ENCODE measurements at places on chromosomes 4 and X.

DNA sequence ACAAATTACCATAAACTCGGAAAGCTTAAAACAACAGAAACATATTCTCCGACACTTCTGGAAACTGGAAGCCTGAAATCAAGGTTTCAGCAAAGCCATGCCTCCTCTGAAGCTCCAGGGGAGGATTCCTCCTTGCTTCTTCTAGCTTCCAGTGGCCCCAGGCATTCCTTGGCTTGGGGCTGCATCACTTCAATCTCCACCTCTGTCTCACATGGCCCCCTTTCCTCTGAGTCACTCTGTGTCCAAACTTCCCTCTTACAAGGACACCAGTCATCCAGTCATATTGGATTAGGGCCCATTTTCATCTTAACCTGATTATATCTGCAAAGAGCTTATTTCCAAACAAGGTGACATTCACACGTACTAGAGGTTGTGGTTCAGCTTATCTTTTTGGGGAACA lies 17.3 kb downstream of the PARM1 start:
- no peak for DNase-seq

- DNase-seq: no peak
These were observed 246.4 kb downstream of the FBXW7 start for GRCh38 chr4:152289541-152289940.

DNA sequence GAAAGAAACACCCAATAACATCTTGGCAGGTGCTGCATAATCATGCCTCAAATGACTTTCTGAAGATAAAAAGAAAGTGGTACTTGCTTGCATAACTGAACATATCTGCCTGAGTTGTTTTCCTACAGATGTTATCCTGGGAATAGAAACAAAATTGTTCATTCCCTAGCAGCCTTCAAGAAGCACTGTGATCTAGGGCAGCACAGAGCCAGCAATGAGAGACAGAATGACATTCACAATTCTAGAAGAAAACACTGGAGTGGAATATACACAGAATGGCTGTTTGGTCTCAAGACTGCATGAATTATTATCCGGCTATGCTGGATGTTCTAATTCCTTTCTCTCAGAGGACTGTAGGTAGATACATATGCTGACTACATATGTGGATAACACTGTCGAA lies 790.9 kb downstream of the PDHA2 start:
- DNase-seq: no peak

DNA sequence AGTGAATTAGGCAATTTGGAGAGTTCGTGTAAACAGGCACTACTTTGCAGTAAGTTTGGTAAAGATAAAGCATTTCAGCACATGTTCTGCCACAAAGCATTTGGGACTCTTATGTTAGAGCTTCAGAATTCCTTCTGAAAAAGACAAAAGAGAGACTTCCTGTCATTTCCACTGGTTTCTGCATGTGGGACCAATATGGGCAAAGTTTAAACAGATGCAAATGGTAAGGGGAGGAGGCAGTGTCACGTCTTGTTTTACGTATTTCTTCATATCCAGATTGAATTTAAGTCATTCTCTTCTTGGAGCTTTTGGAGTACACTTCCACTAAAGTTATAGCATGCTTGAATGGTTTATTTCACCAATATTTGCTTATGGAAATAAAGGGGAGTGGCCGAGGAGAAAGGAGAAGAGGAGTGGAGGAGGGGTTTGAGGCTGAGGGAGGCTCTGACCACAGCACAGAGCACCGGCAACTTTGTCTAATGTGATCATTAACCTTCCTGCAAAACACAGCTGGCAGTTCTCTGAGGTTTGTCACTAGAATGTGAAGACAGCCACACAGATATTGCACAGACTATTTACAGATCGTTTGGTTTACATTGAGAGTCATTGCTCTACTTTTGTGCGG lies at the start of gene APELA:
Gene APELA, plus strand, starts transcription at position 479 of the 625 bp plus-strand sequence. CDS start 154 bp downstream, outside the sequence.
- DNase-seq: no peak

GRCh38 chr4:40395166-40395900 lies 60.2 kb downstream of the CHRNA9 start:
- no peak for DNase-seq

DNA sequence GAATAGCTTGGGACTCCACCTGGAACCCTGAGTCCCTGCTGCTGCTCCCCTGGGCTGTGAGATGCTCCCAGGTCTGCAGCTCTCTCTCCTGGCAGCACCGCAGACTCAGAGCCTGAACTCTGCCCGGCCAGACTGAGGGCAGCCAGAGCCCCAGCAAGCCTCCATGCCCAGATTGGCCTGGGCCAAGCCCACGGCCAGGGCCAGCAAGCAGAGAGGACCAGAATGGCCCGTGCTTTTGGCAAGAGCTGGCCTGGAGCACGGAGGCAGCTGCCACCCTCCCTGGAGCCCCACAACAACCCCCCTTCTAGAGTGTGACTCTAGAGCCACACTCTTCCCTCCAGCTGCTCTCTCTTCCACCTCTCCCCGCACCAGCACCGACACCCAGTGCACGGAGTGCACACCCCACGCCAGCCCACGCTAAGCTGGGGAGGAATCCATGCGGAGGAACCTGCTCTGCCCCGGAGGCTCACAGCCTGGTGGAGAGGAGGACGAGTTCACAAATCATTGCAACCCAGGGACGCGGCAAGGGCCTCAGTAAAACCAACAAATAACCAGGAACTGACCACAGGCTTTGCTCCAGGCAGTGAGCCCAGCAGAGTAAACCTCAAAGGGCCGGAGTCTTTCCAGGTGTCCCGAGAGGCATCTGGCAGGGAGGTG lies 110.3 kb downstream of the HMX1 start:
- no peak for DNase-seq

DNA sequence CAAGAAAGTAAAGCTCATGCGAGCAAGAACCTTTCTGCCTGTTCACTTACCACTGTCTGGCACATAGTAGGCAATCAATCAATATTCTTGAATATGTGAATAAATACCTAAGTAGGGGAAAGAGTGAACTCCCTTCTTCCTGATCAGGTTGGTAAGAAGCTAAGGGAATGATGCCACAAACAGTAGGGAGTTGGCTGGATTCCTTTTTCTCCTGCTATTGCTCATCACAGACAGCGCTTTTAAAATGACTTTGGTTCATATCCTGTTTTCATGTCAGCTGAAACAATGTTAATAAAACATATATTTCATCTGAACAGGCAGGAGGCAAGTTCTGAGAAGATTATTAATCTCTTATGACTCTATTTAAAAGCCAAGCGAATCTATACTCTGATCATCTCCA lies 99.2 kb downstream of the NSUN7 start:
- DNase-seq: peak; percentile 10

- DNase-seq: no peak
These were observed 119.8 kb downstream of the AGTR2 start for GRCh38 chrX:116290359-116290758.

DNA sequence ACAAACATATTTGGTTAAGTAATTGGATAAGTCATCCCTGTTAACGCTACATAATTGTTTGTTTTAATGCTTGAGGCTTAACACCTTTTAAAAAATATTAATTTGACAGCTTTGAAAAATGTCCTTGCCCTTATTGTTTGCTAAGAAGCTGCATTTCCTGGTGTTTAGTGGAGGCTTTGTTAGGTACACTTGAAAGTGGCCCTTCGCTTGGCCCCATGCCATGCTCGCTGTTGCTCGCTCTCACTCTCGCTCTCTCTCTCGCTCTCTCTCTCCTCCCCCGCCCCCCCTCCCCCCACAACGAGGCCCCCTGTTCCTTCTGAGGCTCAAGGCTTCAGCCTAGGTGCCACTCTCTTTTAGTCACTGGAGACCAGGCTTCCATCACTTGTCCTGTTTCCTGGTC lies 139.6 kb downstream of the DCLK2 start:
- DNase-seq: no peak

DNA sequence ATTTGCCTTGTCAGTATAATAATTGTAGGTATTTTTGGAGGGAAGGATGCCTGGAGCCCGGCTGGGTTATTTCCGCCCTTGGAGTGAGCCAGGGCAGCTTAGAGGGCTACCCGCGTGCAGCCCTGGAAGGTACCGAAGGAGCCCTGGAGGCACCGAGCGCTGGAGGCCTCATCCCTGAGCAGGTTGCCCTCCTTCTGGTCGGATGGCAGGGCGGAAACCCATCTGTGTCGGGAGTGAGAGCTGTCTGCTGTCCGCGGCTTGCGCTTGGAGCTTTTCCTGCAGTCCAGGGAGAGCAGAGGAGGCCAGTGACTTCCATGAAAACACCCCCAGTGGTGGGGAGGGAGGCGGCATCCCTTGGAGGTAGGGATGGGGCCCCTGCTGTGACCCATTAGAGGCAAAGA lies 122.1 kb downstream of the TBL1X start:
- no peak for DNase-seq

DNA sequence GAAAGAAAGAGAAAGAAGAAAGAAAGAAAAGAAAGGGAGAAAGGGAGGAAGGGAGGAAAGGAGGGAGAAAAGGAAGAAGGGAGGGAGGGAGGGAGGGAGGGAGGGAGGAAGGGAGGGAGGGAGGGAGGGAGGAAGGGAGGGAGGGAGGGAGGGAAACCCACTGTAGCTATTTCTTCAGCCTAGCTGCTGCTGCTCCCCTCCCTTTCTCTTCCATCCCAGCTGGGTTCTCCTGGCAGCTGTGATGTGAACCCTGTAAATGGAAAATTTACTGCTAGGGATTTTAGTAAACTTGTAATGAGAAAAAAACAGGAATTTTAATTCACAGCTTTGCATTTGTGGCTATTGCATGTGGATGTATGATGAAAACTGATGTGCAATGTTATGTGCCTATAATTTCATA lies 8.0 kb downstream of the NR0B1 start:
- DNase-seq: no peak

DNA sequence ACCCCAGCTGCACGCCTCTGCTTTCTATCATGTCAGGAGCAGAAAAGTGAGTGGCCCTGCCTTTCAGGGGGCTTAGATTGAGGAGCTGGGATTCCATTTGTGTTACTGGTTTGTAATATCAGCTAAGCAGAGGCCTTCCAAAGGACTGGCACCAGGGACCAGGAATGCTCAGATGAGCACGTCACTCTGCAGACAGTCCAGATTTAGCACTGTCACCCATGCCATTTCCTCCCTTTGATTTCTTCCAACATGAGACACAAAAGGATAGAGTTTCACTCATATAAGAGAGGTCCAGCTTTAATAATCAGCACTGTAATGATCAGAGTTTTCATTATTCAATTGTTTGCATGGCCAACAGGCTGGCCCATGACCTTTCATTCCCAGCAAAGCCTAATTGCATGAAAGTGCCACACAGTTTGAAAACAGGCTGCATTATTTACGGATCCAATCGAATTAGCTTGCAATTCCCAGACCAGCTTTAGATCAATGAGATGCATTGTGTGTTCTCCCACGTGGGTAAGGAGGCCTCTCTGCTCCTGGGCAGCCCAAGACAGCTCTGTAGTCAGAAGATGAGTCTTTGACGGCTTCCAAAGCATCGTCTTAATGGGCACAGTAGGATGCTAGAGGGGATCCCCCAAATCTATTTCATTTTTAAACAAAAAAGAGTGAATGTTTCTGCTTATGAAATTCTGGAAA lies 9.8 kb upstream of the SLC2A9 start:
- no peak for DNase-seq

GRCh38 chr4:74541667-74542066 lies 96.7 kb downstream of the AREG start:
- no peak for DNase-seq

GRCh38 chr4:133402616-133403015 lies 253.5 kb downstream of the PCDH10 start:
- DNase-seq: no peak

- no peak for DNase-seq
These were observed 163.0 kb upstream of the TET2 start for GRCh38 chr4:104983615-104984179.

- DNase-seq: no peak
These were observed 351.4 kb upstream of the SMIM31 start for GRCh38 chr4:164402554-164402953.

- DNase-seq: no peak
These were observed 35.6 kb downstream of the MAP7D3 start for GRCh38 chrX:136215559-136215958.

DNA sequence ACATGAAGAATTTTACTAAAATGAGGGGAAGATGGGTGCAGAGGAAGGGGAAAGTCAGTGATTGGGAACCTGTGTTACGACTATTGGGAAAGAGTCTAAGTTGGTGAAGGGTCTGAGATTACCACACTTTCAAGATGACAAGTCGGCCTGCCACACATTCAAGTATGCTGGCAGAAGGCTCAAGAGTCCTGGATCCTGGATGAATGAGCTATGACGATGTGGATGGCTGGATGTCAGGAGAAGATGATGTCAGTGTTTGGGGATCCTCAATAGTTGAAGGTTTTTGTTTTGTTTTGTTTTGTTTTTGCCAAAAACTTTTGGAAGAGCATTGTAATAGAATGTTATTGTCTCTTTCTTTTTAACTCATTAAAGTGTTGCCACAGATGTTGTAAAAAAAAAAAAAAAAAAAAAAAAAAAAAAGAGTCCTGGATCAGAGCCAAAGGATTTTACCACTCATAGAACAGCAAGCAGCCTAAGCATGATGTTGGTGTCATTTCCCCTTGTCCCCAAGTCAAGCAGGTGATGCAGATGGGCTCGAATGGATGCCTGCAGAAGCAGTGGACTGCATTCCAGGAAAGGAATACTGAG lies 120.6 kb downstream of the REELD1 start:
- DNase-seq: no peak

DNA sequence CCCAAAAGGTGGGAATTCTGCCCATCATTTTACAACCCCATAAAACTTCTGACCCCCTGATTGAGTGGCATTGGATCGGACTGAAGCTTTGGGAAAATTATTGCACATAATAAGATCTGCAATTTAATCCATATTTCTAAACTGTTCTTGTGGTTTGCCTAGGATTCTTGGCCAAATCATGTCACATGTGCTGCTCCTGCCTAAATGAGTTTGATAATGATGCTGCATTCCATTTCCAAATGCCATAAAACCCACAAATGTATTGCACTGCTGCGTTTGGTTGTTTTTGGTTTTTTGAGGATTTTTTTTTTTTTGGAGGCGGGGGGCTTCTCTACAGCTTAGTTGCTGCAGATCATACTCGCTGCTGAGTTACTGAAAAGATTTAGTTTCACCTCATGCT lies 153.6 kb downstream of the QDPR start:
- DNase-seq: no peak

DNA sequence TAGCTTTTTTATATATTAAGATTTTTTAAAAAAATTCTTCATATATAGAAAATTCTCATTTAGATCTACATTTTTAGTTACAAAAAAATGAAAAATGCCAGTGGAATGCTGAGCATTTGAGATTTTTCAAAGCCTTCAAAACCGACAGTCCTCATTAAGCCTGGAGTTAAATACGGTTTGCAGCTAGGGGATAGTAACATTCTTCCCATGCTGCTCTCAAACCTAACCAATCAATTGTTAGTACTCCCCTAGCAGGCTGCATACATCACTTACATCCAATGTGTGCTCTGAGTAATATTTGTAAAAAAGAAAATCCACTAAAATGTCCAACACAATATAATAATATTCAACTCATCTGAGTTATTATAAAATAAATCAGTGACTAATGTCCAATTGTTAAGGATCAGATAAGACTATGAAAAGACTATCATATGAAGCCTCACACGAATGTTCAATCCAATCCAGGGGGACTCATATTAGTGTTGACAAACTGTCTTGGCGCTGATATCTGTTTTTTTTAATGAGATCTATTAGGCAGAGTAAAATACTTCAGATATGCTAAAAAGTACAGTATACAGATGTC lies 227.6 kb upstream of the MAB21L2 start:
- no peak for DNase-seq
